ENCODE measurements at places on chromosomes 11 and 22. TPM values are rescaled to one million over a fixed set of nuclear protein-coding genes. Genes with fewer than 3 reads are reported as not detected.

- no peak overlapping the region for H3K27ac ChIP-seq
- H3K4me1 ChIP-seq = peaks cover 44% of the 10 kb centered on the region
- DNase-seq = no peak
- H3K27me3 ChIP-seq = no peaks in the 10 kb centered on the region
- no peak overlapping the region for H3K4me3 ChIP-seq
Measured at GRCh38 chr11:15888556-15889345, 467.6 kb downstream of the SOX6 start.

DNA sequence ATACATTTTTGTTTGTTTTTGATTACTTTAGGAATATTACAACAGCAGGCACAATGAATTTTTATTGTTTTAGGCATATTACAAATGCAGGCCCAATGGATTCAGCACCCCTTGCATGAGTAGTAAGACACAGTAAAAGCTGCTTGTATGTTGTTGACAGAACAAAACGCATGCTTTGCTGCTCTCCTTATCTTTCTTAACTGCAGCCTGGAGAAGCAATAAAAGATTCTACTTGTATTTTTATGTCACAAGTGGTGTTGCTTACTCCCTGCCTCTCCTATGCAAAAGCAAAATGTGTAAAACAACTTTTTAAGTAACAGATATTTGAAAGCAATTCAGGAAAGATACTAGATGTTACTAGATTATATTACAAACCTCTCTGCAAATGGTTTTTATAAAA, 73.9 kb downstream of the TRPC6 start:
- H3K36me3 ChIP-seq = no peaks in the 10 kb centered on the region
- DNase-seq = peak; percentile 34
- H3K27me3 ChIP-seq = no peaks in the 10 kb centered on the region
- no peak overlapping the region for H3K4me3 ChIP-seq
- peak overlapping the region; percentile 24 for H3K27ac ChIP-seq
- H3K4me1 ChIP-seq = peaks cover 7% of the 10 kb centered on the region

DNA sequence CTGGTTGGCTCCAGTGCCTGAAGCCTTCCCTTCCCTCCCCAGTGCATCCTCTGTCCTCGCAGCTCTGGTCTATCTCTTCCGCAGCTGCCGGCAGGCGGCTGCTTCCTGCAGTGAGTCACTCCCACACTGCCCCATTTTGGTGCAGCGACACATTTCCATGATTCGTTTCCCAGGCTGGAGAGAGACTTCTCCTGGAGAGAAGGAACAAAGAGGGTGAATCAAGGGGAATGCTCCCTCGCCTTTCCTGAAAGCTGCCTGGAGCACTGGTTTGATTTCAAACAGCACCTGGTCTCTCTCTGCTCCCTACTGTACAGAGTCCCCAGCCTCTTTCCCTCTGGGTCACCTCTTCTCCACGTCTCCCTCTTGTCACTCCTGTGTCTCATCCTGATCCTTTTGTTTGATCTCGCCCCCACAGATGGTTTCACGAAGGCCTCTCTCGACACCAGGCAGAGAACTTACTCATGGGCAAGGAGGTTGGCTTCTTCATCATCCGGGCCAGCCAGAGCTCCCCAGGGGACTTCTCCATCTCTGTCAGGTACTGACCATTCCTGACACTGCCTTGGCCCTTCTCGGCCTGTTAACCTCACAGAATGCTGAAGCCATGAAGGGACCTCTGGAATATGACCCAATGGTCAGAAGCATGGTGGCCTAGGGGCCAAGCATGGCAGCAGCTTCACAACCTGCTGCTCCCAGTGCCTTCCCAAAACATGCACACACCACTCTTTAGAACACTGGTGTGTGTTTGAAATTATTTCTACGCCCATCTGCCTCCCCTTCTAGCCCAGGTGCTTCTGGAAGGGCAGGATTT, at the start of gene TMA7B:
Gene TMA7B (plus strand): TSS at position 758 of the 808 bp plus-strand sequence. CDS start 3,978 bp downstream, outside the sequence.
- peak within 1 kb of the TSS; percentile 18 for H3K27ac ChIP-seq
- no peak within 1 kb of the TSS for H3K4me3 ChIP-seq
- DNase-seq = peak; percentile 68
- H3K27me3 ChIP-seq = no peaks in the 10 kb centered on the region

GRCh38 chr11:100141201-100141600, 545.9 kb upstream of the ARHGAP42 start:
- H3K4me1 ChIP-seq = no peaks in the 10 kb centered on the region
- DNase-seq = no peak
- no peaks in the 10 kb centered on the region for H3K27me3 ChIP-seq
- no peak overlapping the region for H3K27ac ChIP-seq
- H3K36me3 ChIP-seq = no peaks in the 10 kb centered on the region
- H3K4me3 ChIP-seq = no peak overlapping the region

DNA sequence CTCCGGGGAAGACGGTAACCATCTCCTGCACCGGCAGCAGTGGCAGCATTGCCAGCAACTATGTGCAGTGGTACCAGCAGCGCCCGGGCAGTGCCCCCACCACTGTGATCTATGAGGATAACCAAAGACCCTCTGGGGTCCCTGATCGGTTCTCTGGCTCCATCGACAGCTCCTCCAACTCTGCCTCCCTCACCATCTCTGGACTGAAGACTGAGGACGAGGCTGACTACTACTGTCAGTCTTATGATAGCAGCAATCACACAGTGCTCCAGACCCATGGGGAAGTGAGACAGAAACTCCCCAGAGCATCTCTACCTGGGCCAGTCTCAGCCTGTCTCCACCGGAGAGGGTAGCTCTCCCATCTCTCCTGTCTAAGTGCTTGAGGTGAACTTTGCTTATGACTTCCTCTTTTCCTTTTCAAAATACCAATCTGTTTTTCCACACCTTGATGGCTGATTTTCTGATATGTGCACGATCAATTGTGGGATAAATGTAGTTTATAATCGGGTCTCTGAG, 48.5 kb upstream of the VPREB1 start:
- H3K4me1 ChIP-seq = no peaks in the 10 kb centered on the region
- no peak overlapping the region for H3K27ac ChIP-seq
- no peak for DNase-seq
- H3K27me3 ChIP-seq = peaks cover 44% of the 10 kb centered on the region
- H3K36me3 ChIP-seq = no peaks in the 10 kb centered on the region

DNA sequence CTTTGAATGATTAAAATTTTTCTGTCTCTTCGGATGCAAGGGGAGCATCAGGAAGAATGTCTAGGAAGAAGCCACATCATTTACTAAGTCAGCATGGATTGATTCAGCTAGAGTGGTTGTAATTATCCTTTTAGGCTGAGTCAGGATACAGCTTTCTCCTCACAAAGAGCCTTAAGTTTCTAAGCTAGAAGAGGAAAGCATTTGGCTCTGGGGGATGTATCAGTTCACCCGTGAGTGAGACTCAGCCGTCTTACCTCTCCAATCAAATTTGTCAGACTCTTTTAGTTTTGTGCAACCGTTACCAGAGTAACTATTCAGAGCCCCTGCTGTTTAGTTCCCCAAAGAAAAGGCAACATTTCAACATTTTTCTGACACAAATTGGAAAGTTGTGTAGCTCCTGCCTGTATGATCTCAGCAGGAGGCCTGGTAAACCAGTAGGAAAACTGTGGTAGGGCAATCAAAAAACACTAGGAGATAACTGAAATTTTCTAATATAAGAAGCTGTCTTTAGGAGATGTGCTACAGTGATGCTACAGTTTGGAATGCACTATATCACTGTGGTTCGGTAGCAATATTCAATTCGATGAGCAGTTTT, 432.4 kb upstream of the LUZP2 start:
- H3K4me3 ChIP-seq = no peak overlapping the region
- no peaks in the 10 kb centered on the region for H3K4me1 ChIP-seq
- no peak overlapping the region for H3K27ac ChIP-seq

DNA sequence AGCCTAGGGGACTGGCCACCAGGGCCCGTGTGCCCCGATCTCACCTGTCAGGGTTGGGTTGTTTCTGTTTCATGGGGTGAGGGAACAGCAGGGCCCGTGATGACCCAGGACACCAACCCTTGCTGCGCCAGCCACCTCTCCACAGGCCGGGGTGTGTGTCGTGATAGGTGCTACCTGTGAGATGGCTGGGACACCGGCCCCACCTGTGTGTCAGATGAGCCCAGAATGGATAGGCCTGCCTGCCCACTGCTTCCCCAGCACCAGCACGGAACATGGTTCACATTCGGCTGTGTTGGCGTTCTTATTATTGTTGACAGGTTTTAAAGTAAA, 7.1 kb downstream of the CLDN5 start:
- no peaks in the 10 kb centered on the region for H3K4me1 ChIP-seq
- no peak for DNase-seq
- peaks cover 6% of the 10 kb centered on the region for H3K27me3 ChIP-seq
- H3K36me3 ChIP-seq = no peaks in the 10 kb centered on the region

DNA sequence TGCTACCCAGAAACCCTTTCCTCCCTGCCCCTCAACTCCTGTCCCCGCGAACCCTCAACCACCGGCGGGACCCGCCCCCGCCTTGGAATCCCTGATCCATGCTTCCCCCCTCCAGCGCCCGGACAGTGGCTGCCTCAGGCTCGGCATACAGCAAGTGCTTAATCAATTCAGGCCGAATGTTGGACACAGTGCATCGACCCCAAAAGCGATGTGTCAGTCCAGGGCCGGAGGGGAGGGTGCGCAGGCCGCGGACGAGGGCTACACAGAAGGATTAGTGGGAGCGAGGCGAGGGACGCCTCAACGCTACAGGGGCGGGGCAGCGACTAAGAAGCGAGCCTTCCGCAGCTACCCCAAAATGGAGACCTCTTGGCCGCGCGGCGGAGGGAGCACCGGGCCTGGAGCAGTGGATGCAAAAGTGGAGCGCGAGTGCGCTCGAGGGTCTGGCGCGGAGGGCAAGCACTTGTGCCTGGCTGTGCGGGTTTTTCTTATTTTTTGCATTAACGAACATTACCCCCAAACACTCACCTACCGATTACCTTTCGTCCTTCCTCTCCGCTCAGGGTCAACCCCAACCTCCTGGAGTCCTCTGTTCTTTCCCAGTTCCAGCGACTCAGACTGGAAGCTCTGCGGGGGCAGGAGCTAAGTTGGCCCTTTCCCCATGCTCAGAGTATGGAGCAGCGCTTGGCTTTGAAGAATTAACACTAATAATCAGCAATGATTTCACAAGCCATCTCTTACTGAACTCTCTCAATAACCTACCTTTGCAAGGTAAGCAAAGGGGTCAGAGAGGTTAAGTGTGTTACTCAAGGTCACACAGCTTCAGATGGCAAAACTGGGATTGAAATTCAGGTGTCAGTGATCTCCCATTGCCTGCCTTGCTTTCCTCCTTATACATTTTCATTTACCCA, 30.0 kb upstream of the WNT11 start:
- no peaks in the 10 kb centered on the region for H3K27me3 ChIP-seq
- peak overlapping the region; percentile 87 for H3K4me3 ChIP-seq
- peak overlapping the region; percentile 89 for H3K27ac ChIP-seq
- no peaks in the 10 kb centered on the region for H3K36me3 ChIP-seq
- H3K4me1 ChIP-seq = no peaks in the 10 kb centered on the region

SLC16A8 gene
- not detected for total RNA-seq

TYR gene
- total RNA-seq = not detected

PHOX2A gene
- total RNA-seq = not detected

ANO1 gene
- 12.1 TPM for total RNA-seq

DNA sequence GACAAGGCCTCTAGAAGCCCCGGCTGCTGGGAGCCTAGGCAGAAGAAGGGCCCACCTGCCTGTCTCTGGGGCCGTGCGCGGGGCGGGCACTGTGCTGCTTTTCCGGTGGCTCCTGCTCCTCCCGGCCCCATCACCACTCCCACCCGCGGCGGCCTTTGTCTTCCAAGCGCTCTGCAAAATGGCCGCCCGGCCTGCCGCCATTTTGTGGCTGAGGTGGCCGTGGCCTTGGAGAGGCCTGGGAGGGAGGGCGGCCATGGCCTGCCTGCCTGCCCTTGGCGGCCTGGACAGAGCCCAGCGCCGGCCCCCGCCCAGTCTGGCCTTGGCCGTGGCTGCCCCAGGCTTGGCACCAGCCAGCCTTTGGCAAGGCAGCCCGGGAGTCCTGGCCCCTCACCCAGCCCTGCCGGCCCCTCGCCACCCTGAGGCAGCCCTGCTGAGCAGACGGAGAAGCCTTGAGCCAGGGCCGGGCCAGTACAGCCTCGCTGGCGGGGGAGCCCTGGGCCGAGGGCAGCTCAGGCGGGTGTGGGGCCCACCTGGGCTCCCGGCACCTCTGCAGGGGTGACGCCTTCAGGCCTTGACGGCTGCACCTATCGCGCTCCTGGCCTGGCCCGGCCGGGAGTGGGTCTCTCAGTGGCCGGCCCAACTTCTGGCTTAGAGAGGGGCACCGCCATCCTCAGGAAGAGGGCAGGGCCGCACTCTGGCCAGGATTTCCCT, 46.0 kb upstream of the PPARA start:
- DNase-seq = no peak
- H3K27ac ChIP-seq = no peak overlapping the region
- H3K27me3 ChIP-seq = no peaks in the 10 kb centered on the region
- H3K36me3 ChIP-seq = no peaks in the 10 kb centered on the region

CHRDL2 gene
- 0.44 TPM for total RNA-seq

SDHAF2 gene
- total RNA-seq = 47.8 TPM

GRCh38 chr22:27378311-27378800, 423.2 kb downstream of the MN1 start:
- no peak overlapping the region for H3K27ac ChIP-seq
- no peak for DNase-seq
- H3K4me1 ChIP-seq = no peaks in the 10 kb centered on the region
- H3K36me3 ChIP-seq = no peaks in the 10 kb centered on the region

- DNase-seq = peak; percentile 19
- no peaks in the 10 kb centered on the region for H3K36me3 ChIP-seq
- no peaks in the 10 kb centered on the region for H3K27me3 ChIP-seq
- H3K4me1 ChIP-seq = peaks cover 4% of the 10 kb centered on the region
- no peak overlapping the region for H3K4me3 ChIP-seq
Measured at GRCh38 chr11:88421530-88421929, 84.0 kb upstream of the CTSC start.

GRCh38 chr22:38132136-38132535, 21.7 kb upstream of the BAIAP2L2 start:
- H3K4me3 ChIP-seq = no peak overlapping the region
- no peak overlapping the region for H3K27ac ChIP-seq
- H3K4me1 ChIP-seq = no peaks in the 10 kb centered on the region
- no peaks in the 10 kb centered on the region for H3K36me3 ChIP-seq
- no peaks in the 10 kb centered on the region for H3K27me3 ChIP-seq

DEFB131B gene
- not detected for total RNA-seq
